Stimulated activated CD8-positive, alpha-beta memory T cell treated with anti-CD3 and anti-CD28 coated beads, Interleukin-7, amount 100 ng/mL, for 24 hours (primary cell): ENCODE measurements at places on chromosomes 7 and 10.

DNA sequence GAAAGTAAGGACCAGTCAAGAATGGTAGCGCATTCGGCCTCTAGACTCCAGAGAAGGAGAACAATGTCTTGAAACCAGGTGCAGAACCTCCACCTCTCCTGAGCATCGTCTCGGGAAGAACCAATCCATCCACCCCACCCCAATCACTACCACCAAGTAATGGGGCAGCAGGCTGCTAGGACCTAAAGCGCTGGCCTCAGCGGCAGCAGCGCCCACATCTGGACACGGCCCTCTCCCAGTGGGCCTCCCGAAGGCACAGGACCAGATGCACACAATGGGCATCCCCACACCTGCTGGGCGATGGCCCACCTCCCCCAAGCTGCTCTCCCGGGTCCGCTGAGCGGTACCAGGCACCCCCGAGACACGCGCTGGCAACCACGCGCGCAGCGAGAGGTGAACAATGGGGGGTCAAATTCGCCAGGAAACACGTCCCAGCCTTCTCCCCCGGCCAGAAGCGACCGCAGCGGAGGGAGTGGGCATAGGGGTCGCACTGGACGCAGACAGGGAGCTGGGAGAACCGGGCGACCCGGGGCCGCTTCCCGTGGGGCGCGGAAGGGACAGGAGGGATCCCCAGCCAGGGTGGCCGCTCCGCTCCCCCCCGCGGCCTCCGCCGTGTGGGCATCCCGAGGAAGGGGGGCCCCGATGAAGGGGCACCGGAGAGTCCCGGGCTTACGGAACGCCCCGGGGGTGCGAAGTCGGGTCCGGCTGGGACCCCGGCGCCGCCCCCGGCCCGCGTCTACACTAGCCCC lies 506 bp downstream of the CTTNBP2 start:
- no peak for DNase-seq

- no peak for DNase-seq
Observed at GRCh38 chr7:48643431-48644013, 280.8 kb upstream of the CDC14C start.

GRCh38 chr7:152617056-152617455 lies 58.9 kb downstream of the XRCC2 start:
- DNase-seq = no peak

DNA sequence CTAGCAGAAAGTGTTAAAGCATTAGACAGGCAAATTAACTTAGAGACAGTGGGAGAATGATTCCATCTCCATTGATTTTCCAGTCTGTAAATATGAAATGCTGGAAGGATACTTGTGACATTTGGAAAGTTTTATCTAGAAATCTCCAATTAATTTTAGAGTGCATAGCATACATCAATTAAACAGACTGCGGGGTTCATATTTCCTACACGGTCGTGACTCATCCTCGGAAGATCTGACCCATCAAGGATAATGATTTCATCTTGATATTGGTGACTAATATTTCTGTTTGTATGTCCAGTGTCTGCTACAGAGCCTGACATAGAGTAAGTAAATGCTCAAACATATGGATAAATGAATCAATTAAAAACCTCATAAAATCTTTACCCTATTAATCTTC lies 474.9 kb downstream of the KCNMA1 start:
- no peak for DNase-seq

- no peak for DNase-seq
Observed at GRCh38 chr10:59342723-59343122, 19.6 kb downstream of the FAM13C start.
